ENCODE measurements at places on chromosomes 11 and 22.
A peak's percentile ranks its signal among the peaks of the same experiment; 100 is the strongest.

DNA sequence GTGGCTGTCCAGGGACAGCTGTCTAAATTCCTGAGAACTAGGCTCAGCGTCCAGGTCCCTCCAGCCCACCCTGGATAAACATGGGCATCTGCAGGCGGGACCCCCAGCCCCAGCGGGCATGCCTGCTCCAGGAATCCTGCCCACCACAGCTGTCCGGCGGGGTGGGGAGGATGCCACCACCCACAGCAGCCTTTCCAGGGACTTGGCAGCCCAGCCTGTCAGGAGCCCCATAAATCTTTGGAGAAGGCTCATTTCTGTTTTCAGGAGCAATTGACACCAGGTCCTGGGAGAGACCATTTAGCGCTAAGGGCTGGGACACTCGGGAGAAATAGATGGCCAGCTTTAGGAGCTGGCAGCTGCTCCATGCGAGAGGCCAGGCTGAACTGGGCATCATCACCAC is 358.9 kb downstream of the CADM1 start:
- DNase-seq: no peak

DNA sequence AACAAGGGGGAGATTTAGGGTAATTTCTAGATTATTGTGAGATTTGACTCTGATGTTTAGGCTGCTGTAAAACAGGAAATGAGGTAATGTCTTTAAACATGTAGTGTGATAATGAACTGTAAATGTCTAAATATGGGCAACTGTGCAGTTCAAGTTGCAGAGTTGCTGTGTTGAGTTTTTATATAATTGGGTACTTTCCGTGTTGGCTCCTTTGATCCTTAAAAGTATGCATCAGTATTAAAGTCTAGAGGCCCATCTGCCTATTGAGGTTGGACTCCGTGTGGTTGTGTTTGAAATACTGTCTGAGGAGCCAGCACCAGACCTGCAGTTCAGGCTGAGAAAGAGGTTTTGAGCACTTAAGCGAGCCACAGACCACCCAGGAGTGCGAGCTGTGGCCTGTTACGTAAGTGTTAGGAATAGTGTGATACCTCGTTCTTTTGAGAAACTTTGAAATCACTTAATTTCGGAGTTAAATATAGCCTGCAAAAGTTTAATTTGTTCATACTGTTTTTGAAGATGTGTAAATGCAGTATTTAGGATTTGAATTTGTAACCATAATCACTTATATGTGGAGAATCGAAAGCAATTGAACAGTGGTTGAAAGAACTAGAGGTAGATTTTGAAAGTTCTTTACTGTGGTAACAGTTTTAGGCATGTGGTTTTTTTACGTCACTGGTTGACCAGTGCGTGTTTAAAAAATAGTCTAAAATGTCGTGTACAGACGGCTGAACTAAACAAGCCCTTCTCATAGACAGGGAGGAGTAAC is 9.0 kb downstream of the FAM118A start:
- DNase-seq: no peak

DNA sequence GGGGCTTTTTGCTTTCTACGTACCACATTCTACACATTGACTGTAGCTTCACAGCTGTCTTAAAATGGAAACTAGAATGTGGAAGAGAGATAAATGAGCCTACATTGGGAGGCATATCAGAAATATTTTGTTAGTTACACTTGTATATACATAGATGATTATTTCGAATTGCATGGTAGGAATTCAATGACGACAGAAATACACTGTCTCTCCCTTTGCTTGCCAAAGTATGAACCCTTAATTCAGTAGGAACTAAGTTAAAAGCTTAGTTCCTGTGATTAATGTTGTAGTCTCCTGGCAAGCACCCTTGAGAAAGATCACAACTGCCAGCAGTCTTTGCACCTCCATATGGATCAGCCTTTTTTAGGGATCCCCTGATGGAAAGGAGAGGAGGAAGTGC is 10.1 kb downstream of the C11orf87 start:
- DNase-seq: no peak

GRCh38 chr22:44018594-44018993 is 5.5 kb upstream of the PARVB start:
- DNase-seq: no peak

DNA sequence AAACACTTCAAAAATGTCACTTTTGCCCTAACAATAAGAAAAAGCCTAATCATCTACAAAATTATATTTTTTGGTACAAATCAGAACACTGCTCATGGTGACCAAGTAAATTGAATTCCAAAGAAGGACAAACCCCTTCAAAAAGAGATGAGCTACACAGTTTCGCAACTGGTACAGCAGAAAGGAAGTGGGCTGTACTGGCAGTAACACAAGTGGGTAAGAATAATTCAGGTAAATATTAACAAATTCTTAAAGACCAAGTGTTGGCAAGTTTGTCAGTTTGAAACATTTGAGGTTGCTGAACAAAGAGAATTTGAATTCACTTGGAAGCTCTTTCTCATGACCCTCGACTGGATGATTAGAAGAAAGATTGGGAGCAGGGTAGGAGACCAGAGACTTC is 35.5 kb downstream of the MSANTD4 start:
- DNase-seq: no peak

DNA sequence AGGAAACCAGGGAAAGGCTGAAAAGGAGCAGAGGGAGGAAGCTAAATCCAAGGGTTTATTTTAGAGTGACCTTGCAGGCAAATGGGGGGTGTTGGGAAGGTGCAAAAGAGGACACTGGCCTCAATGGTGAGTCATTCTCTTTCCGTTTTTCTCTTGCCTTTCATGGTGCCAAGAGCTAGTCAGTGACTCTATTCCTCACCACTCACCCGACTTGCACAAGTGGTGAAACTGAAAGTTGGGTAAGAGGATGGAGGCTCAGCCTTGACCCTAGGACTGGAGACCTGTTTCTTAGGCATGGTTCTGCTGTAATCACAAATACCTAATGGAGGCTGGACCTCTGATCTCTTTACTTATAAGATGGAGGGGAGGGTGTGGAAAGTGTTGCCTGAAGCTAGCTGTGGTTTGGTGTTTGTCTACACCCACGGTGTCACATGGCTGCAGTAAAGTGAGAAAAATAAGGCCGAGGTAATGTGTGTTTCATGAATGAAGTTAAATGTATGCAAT is 67.3 kb upstream of the CREB3L1 start:
- DNase-seq: no peak

- DNase-seq: no peak
These were observed 20.3 kb downstream of the AP2A2 start for GRCh38 chr11:945986-946385.

- no peak for DNase-seq
These were observed 62.8 kb upstream of the PRR5 start for GRCh38 chr22:44638971-44639760.

DNA sequence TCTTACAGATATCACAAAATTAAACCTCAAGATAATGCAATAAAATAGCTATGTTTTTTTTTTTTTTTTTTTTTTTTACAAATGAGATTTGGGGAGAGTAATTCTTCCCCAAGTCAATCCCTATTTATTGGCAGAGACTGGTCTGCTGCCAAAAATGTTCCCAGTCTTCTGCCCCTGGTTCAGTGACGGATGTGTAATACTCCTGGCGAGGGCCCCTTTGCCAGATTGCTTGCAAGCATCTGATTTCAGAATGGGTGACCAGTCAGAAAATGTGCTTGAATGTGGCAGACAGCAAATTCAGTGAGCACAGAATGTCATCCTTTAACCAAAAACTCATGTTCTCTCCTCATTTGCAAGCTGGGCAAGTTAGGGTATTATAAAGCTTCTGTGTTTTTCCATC is 363.8 kb upstream of the MTNR1B start:
- DNase-seq: no peak

GRCh38 chr11:14386895-14387480 is 28.0 kb upstream of the RRAS2 start:
- DNase-seq: no peak

GRCh38 chr11:8911029-8911823 is at the start of gene AKIP1:
TSS of gene AKIP1 (plus strand) at chr11:8911189. CDS start at chr11:8911450, 261 bp downstream.
- peak; percentile 96 for DNase-seq

DNA sequence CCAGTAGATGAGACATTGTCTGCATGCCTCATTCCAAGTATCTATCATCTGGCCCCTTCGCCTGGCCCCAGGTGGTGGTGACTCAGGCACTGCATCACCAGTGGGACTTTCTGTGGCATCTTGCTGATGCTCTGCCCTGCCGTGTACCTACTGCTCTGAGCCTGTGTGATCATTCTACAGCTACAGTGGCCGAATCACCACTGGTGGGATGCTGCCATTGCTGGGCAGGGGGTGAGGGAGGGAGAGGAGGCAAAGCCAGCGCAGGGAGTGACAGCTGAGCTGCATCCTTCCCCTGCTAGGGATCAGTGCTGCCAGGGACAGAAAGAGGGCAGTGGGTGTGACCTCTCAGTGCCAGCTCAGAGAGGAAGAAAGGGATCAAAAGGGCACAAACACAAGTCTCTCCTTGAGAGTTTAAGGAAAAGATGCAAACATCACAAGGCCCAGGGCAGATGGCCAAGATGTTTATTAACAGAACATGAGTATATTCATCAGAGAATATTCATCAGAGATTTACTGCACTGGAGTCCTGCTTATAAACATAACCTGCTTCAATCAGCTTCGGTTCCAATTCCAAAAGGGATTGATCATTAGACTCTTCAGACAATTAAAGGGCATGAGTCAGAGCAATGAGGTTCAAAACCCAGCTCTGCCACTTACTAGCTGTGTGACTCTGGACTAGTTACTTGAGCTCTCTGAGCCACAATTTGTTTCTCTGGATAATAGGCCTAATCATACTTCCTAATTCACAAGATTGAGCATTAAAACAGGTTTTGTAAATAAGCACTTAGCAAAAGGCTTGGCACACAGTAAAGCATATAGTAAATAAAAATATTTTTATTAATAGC is 109.8 kb downstream of the NAT10 start:
- no peak for DNase-seq

- DNase-seq: no peak
These were observed 437.3 kb upstream of the CADM1 start for GRCh38 chr11:115941481-115941993.

DNA sequence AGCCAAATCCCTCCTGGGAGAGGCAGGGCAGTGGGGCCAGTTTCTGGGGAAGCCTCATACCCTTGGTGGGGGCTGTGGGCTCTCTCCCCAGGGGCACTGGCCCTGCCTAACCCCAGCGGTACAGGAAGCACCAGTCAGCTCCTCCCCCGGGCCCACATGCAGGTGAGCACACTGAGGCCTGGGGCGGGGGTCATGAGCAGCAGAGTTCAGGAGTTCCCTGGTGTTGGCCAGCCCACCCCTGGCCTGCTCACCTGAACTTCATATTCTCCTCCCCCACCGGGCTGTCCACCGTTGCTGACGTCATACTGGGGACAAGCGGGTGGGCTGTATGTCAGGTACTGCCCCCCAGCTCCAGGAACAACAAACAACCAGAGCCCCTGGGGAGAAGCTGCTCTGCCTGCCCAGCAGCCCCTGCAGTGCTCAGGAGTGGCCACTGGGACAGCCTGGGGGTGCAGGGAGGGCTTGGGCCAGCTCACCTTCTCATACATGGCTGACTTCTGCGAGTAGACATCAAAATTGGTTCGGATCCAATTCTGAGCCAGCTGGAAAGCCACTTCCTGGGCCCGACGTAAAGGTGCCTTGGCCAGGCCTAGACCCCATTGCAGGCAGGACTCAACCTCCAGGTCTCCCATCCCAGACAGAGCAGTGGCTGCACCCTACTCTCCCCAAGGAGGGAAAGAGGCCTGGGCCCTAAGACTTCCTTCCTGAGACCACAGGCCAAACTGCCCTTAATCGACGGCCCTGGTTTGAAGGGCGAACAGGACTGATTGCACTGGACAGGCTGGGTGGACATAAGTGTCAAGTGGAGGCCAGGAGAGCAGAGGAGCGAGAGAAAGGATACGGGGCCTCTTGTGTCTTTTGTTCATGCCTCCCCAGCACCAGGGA is 20.8 kb downstream of the TREH start:
- no peak for DNase-seq

DNA sequence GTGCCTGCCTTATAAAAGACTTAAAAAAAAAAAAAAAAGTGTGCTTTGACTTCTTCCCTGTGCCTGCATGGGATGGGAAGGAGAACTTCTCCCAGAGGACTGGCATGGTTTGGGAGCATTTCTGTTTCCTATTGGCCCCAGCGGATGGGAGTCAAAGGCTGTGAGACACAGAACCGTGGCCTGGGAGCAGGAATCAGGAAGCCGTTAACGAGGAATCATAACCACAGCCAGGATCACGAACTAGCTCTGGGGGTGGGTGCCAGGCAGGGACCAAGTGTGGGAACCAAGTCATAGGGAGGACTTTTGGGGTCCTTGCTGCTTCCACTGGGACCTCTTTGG is 526 bp downstream of the C1QTNF6 start:
- DNase-seq: no peak

- no peak for DNase-seq
These were observed 595.3 kb downstream of the OPCML start for GRCh38 chr11:132937016-132937415.

- no peak for DNase-seq
These were observed 250.3 kb upstream of the TBCEL start for GRCh38 chr11:120773501-120774031.

GRCh38 chr11:9839550-9839949 is 175.7 kb downstream of the SWAP70 start:
- no peak for DNase-seq

DNA sequence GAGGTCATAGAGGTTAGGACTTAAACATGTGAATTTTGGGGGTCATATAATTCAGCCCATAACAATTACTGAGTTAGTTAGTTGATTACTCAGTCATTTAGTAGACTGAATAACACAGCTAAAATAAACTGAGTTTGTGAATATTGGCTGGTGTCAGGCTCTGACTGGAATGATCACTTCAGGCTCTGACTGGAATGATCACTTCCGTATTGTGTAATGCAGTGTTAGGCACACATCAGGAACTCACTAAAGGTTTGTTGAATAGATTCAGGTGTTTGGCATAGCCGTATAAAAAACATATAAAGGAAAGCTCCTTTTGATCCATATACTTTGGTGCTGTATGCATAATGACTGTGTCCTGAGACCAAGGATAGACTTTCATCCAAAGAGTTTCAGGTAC is 610.5 kb downstream of the INSC start:
- DNase-seq: no peak

DNA sequence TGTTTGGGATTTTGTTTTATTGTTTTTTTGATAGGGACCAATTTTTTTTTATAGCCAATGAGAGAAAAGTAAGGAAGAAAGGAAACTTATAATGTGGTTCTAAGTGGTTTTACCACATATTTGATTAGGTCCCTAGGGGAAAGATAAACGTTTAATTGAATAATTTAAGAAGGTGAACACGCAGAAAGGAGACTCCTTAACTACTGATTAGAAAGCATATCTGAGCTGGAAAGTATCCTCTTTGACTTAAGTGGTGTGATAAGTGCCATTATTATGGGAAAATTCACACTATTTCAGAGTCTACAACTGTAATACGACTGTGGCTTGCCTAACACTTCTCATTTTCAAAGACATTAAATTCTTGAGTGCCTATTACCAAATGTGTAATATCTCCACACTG is 106.5 kb upstream of the GRAMD1B start:
- no peak for DNase-seq

- no peak for DNase-seq
These were observed 17.4 kb upstream of the MRGPRX2 start for GRCh38 chr11:19077965-19078364.

GRCh38 chr22:35045451-35045850 is 20.5 kb upstream of the ISX start:
- DNase-seq: no peak

GRCh38 chr22:46245511-46245910 is 4.6 kb downstream of the CDPF1 start:
- no peak for DNase-seq

- DNase-seq: no peak
These were observed 67.9 kb upstream of the OR4B1 start for GRCh38 chr11:48148749-48149148.

GRCh38 chr22:30649430-30650007 is 13.9 kb downstream of the SLC35E4 start:
- DNase-seq: no peak
